ENCODE measurements at places on chromosomes 12 and 14.

DNA sequence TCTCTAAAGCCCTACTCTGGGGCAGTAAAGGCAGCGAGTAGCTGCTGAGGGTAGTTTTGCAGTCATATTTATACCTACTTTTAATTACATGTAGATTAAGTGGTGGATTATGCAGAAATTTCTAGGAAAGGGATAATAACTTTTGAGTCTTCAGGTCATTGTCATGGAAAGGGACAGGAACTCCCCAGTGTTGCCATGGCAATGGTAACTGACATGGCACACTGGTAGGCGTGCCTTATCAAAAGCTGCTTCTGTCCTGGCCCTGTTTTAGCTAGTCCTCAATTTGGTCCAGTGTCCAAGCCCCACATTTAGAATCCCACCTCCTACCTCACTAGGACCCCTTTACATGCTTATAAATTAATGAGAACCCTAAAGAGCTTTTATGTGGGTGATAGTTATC is 303.1 kb downstream of the VRK1 start:
- DNase-seq = no peak

- DNase-seq = no peak
Observed at GRCh38 chr14:65704850-65705249, 292.3 kb downstream of the FUT8 start.

DNA sequence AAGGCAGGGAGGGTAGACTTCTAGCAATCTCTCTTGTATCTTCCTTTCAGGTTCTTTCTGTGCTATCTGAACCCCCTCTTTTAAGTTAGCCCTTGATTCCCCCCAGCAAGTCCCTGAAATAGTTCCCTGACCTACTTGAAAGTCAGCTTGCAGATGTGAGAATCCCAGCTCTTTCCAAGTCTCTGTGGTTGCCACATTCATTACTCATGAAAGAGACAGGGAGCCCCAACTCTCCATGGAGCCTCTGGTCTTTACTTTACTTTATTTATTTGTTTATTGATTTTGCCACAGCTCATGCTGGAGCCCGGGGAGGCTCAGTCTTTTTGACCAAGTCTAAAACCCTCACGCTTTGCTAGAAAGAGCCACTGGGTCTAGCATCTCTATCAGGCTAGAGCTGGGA is 193.6 kb upstream of the FAR2 start:
- no peak for DNase-seq

GRCh38 chr12:77788231-77789168 is 42.2 kb upstream of the NAV3 start:
- DNase-seq = no peak

GRCh38 chr14:22375321-22375930 is 213.6 kb downstream of the DAD1 start:
- DNase-seq = peak; percentile 24
